ENCODE measurements at places on chromosomes 5 and 9. TPM values are rescaled to one million over a fixed set of nuclear protein-coding genes. Genes with fewer than 3 reads are reported as not detected.

Gene IFNA4
- not detected for total RNA-seq

Gene UBAP1
- total RNA-seq: 65.9 TPM

Gene GABRB2
- total RNA-seq: 0.21 TPM

Gene DCAF12
- total RNA-seq: 23.6 TPM

- DNase-seq: no peak
- no peak overlapping the region for H3K4me3 ChIP-seq
- H3K4me1 ChIP-seq: peaks cover 4% of the 10 kb centered on the region
- no peak overlapping the region for H3K27ac ChIP-seq
- no peaks in the 10 kb centered on the region for H3K36me3 ChIP-seq
These were observed 59.8 kb upstream of the POU5F2 start for GRCh38 chr5:93800988-93801811.

GRCh38 chr5:157941616-157942015 is 82.7 kb upstream of the CLINT1 start:
- no peak overlapping the region for H3K27ac ChIP-seq
- no peak for DNase-seq
- no peaks in the 10 kb centered on the region for H3K4me1 ChIP-seq
- no peak overlapping the region for H3K4me3 ChIP-seq

DNA sequence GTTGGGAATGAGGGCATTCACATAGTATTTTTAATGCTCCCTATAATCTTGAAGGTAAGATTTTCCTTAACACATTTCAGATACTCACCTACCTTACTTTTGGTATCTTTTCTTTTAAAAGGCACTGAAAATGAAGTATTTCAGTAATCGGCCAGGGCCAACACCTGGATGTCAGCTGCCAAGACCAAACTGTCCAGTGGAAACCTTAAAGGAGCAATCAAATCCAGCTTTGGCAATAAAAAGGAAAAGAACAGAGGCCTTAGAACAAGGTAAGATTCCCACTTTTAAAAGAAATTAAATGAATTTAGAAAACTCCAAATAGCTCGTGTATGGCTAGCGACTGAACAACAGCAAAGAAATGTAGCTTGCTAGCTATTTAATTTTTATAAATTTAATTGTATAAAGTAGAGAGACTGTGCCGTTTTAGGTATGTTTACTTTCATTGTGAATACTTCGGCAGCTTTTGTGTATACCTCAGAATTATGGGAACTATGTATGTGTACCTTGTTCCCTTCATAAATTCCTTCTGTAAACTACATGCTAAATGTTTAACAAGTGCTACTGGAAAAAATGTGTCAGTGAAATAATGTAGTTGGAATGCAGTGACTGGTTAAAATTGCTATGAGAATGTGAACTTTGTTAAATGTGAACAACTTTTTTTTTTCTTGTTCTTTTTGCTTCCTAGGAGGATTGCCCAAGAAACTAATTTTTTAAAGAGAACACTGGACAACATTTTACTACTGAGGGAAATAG is 41.9 kb downstream of the CDK7 start:
- no peak overlapping the region for H3K27ac ChIP-seq
- peaks cover 74% of the 10 kb centered on the region for H3K36me3 ChIP-seq
- DNase-seq: no peak

- no peaks in the 10 kb centered on the region for H3K4me1 ChIP-seq
- H3K27ac ChIP-seq: no peak overlapping the region
- no peak overlapping the region for H3K4me3 ChIP-seq
- no peaks in the 10 kb centered on the region for H3K36me3 ChIP-seq
These were observed 75.9 kb downstream of the RAD23B start for GRCh38 chr9:107358986-107359385.

GRCh38 chr9:38675831-38676230 is 44.1 kb downstream of the FAM240B start:
- H3K27me3 ChIP-seq: no peaks in the 10 kb centered on the region
- no peaks in the 10 kb centered on the region for H3K36me3 ChIP-seq
- H3K4me1 ChIP-seq: peaks cover 7% of the 10 kb centered on the region
- DNase-seq: no peak
- no peak overlapping the region for H3K4me3 ChIP-seq

GRCh38 chr5:142748132-142748531 is 22.0 kb upstream of the ARHGAP26 start:
- no peak overlapping the region for H3K27ac ChIP-seq
- H3K27me3 ChIP-seq: no peaks in the 10 kb centered on the region
- H3K4me1 ChIP-seq: peaks cover 8% of the 10 kb centered on the region

Measured in psoas muscle (tissue), 8 donors.